ENCODE measurements at places on chromosomes 2 and 18.

DNA sequence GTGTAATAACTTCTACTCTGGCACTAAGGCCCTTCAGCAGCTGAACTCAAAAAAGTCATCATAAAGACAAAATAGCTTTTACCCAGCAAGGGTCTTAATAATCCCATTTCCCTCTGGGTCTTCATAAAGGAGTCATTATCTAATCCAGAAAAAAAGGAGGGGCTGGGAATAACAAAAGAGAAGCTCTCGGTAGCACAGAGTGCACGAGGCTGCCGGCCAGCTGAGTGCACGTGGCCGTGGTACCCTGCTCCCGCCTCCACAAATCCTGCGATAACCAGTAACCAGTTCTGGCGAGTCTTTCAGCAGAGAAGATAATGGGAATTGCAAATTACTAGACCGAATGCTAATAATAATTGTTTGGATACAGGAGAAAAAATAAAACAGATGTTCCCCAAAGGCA is 7.5 kb downstream of the NRP2 start:
- no peak for DNase-seq

- no peak for DNase-seq
Observed at GRCh38 chr18:22683196-22683676, 249.9 kb upstream of the RBBP8 start.

GRCh38 chr2:203730076-203730729 is 23.8 kb downstream of the CD28 start:
- DNase-seq, result peak; percentile 30

DNA sequence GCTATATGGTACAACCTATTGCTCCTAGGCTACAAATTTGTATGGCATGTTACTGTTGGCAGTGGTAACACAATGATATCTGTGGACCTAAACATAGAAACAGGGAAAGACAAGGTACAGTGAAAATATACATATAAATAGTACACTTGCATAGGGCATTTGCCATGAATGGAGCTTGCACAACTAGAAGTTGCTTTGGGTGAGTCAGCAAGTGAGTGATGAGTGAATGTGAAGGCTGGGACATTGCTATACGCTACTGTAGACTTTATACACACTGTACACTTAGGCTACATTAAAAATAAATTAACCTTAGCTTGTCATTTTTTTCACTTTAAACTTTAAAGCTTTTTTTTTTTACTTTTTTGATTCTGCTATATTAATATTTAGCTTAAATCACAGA is 500.0 kb upstream of the SETBP1 start:
- DNase-seq, result no peak

DNA sequence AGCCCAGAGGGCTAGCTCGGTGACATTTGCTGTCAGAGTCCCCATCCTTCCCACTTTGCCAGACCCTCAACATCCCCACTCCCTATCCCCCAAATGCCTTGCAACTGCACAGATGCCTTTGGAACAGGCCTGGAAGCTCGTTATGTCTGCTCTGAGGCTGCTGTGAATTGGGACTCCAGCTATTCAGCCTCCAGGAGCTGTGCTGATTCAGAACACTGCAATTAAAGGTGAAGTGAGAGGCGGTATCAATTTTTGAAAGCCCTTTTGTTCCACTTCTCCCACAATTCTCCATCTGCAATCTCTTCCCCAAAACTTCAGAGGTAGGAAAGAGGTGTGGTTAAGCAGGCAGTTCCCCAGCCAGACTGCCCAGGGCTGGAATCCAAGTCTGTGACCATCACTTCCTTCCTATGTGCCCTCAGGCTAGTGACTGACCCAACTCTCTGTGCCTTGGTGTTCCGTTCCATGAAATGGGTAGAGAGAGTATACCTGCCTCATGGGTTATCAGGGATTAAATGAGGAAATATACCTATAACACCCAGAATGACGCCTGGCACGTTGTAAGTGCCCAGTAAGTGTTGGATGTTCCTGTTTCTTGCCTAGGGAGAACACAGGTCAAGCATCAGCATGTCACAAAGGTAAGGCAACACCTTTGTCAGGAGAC is 17.5 kb downstream of the NOSTRIN start:
- DNase-seq, result no peak

DNA sequence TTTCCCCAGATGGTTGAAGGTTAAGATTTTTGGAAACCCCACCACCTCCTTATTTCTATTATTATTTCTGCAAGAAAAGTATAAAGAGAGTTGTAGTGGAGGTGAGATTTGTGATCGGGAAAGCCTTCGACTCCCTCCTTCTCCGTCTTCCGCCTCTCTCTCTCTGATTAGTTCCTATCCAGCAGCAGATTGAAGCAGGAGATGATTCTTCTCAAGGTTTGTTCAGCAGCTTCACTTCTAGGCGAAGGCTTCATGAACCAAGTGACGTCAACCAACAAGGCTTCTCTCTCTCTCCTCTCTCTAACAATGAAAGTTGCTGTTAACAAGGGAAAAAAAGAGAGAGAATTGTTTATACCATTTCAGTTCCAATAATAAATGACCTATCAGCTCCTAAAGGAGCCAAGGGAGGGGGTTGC is at the start of gene BAZ2B:
TSS of gene BAZ2B (minus strand) at position 263 of the 416 bp plus-strand sequence. CDS start 137,829 bp downstream, outside the sequence.
- peak; percentile 75 for DNase-seq

- no peak for DNase-seq
Observed at GRCh38 chr2:74507926-74508520, 528 bp upstream of the PCGF1 start.

DNA sequence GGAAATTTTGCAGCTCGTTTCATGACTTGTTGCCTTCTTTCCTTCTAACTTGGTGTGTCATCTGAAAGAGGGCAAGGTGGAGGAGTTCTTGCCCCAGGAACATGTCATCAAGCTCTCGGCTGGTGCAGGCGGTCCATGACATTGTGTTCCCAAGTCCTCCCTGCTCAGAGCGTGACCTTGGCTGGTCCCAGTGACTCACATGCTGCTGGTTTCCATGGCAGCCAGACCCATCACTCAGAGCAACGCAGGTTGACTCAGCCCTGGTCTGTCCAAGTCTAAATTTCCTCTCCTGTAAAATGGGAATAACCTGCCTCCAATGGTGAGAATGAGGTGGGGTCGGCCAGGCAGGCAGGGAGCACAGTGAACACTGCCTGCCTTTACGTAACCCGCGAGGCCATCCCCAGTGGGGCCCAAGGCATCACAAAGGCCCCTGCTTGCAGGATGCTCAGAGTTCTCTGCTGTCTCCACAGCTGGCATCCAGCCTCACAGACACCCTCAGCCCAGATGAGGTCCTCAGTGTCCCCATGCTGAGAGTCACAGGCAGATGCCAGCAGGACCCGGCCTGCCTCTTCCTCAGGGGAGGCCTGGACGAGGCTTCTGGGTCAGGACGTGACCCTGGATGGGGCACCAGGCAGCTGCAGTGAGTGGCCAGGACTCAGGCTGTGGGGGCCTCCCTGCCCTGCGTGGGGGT is 143.7 kb downstream of the TPO start:
- DNase-seq, result peak; percentile 62

GRCh38 chr18:9117980-9118841 is 15.7 kb downstream of the NDUFV2 start:
- DNase-seq, result peak; percentile 56

DNA sequence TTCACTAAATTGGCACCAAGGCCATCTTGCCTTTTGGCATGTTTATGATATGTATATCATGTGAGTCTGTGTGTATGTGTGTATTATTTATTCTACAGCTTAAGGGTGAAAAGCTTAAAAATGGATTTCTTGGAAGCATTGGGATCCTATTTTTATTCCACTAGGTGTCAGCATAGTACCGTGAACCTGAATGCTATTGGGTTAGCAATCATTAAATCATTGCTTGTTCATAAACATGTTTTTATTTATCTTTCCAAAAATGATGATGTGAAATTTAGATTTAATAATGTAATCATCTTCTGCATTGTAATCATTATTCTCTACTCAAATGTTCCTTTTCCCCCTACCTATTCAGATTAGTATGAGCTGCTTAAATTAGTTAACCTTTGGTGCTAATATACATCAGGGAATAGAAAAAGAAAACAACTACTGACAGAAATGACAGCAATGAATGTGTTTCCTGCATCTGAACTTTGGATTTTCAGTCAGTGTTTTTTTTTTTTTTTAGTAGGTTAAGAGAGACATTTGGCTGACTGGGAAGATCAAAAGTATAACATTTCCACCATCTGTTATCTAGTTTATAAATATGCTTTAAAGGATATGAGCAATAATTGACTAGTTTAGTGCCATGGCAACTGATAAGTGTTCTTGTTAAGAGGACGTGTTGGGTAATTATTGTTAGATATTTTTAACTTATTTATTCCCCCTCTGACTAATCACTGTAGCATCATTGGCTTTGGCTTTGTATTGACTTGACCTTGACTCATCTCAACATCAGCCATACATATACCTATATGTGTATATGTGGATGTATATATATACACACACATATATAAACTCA is 14.1 kb upstream of the ZSWIM2 start:
- DNase-seq, result peak; percentile 88

GRCh38 chr2:215828528-215829184 is 184.7 kb downstream of the MREG start:
- DNase-seq, result peak; percentile 66

- DNase-seq, result no peak
Observed at GRCh38 chr2:120245520-120246332, 6.9 kb upstream of the RALB start.

DNA sequence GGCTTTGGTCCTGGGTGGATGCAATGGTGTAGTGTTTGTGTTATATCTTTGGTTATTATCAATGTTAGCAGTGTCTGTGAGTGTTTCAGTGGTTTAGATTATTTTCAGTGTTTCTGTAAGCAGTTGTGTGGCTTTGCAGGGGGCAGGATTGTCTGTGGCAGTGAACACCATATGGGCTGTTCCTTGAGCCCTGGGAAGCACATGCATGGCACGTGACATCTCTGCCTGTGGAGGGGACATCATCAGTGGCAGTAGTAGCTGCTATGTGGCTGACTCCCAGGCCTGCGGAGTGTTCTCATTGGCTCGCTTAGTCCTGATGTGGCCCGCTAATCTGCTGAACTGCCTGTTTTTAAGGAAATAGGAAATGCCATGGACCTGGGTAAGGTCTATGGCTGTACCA is 327.5 kb downstream of the GULP1 start:
- DNase-seq, result no peak

GRCh38 chr18:2681993-2682603 is 26.6 kb downstream of the SMCHD1 start:
- no peak for DNase-seq

DNA sequence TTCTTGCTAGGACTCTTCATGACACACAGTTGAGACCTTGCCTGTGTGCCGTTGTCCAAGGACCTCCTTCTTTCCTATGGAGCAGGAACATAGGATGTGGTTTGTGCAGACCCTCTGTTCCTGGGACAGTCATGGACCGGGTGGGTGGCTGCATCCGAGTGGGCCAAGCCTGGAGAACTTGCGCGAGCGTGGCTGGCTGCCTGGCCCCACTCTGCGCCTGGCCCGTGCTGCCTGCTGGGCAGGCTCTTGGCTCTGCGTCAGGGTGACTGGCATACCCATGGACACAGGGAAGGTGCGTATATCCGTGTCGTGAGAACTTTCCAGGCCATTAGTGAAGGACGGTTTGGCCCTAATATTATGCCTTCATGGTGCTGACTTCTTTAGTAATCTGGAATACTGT is 68.2 kb downstream of the DCDC2C start:
- DNase-seq, result no peak

- DNase-seq, result no peak
Observed at GRCh38 chr2:236997069-236997715, 88.5 kb upstream of the COPS8 start.
